ENCODE measurements at places on chromosomes 3 and 15. TPM values are rescaled to one million over a fixed set of nuclear protein-coding genes. Genes with fewer than 3 reads are reported as not detected.

DNA sequence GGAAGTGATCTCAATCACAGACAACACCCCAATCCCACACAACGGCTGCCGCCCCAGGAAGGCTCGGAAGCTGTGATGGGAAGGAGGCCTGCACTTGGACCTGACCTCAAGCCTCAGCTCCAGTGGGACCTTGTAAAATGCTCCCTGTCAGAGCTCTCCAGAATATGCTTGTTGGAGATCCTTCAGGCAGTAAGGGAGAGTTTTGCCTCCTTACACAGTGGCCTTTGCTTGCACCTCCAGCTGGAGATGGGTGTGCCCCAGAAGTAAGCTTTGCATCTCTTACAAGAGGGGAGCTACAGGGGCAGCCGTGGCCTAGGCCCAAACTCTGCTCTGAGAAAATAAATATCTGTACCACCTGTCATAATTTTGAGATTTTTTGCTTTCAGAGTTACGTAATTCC lies 10.4 kb downstream of the MRPS11 start:
- DNase-seq: no peak

DNA sequence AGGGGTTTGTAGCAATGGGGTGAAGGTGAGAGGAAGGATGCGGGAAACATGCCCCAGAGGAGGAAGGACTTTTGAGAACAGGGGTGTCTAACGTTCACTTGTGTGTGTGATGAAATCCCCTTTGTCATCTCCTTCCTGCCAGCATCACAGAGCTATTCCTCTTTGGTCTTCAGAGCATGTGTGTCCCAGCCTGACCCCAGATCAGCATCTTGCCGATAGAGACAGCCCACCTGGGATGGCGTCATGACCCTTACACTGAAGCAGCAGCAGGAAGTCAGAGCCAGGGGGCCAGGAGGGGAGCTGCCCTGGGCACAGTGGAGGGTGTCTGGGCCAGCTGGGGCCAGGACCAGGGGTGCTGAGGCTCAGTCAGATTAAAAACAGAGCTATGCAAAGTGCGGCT lies 29.9 kb upstream of the GRIP2 start:
- no peak for DNase-seq

- DNase-seq: no peak
Observed at GRCh38 chr3:197088370-197088769, 58.8 kb upstream of the MELTF start.

GRCh38 chr3:150390087-150390486 lies 18.0 kb upstream of the TSC22D2 start:
- DNase-seq: no peak

DNA sequence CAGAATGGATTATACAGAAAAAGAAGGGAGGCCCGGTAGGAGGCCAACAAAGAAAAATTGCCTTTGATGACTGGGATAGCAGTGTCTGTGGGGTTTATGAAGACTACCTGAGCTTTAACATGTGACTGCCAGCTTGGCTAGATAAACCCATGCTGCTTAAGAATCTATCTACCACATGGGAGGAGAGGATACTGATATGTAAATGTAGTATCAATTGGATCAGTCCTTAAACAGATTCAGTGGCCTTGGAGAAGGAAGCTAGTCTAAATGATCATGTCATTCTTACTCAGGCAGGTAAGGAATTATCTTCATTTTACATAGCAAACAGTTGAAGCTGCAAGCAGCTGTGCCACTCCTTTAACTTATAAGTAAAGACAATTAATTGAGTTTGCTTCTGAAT lies 50.0 kb upstream of the SYNPR start:
- no peak for DNase-seq

DNA sequence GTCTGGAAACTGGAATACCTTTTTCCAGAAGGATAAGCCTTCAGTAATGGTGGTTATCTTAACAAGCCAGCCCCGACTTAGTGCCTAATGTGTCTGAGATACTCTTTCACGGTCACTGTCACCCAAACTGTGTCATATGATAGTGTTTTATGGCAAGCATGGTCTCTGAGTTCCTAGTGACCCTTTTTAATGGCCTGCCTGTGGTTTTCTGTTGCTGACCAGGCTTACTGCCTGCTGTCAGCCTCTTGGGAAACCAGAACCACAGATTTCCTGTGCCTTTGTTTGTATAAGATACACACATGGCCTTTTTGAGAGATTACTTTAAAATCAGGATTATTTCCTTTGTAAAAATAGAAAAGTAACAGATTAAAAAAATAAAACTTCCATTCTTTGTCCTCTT lies 22.4 kb downstream of the HPS3 start:
- DNase-seq: peak; percentile 89

GRCh38 chr15:59835776-59836175 lies 146.7 kb upstream of the BNIP2 start:
- no peak for DNase-seq

DNA sequence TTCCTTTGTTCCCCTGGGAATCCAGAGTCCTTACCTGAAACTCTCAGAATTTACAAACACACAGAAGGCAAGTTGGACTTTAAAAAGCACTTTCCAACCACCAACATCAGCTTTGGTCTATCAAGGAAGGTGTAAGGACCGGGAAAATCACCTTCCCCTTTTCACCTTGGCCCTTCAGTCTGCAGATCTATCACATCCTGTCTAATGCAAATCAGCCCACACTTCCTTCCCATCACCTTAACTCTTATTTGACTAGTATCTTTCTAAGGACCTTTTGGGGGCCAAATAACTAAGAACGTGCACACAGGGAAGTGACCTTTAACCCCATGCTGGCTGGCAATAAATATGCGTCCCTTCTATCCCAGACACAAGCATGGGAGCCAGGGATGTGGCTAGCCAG lies 320.6 kb downstream of the ARRDC4 start:
- DNase-seq: no peak

DNA sequence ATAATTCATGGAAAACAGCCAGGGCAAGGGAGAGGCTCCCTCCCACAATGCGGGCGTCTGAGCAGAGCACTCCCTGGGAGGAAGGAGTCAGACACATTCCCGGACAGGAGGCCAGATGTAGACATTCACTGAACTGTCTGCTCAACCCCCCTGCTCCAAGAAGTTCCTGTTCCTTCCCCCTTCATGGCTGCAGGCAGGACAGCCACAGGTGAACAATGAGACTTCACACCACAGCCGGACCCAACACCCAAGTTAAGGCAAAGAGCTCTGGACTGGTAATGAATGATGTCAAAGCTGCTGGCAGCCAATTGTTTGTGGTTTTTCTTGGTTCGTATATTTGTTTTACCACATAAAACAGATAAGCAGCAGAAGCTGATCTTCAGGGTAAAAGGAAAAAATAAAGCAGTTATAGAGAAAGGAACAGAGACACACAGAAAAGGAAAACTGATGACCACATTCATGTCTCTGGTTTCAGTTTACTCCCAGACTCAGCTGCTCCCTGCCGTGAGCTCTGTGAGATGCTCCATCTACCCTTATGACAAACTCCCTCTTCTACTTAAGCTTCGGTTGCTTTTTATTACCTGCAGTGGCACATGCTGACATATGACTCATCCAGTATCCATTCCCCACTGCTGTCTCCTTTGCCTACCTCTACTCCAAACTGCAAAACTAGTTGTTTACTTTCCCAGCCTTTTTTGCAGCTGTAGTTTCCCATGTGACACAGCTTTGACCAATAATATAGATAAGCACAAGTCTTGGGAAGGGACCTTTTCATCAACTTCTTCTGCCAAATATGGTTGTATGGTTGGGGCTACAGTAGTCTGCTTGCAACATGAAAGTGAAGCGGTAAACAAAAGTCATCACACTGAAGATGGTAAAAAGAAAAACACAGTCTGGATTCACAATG lies 33.1 kb downstream of the DZIP1L start:
- peak; percentile 98 for DNase-seq

DNA sequence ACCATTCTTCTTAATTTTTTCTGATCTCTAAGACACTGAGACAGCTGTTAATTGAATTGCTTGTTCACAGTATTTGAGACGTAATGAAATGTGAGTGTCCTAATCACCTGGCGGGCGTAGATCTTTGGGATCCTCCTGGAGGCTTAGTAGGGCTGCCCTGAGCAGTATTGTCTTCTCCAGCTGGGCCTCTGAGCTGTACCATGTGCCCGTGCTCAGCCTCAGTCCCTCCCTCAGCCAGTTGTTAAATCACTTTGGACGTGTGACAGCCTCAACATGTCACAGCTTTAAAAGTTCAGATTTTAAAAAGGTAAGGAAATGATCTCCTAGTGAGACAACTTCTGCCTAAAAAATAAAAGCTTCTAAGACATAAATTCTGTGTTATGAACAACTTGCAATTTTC lies 35.5 kb downstream of the IGF1R start:
- DNase-seq: no peak

GRCh38 chr3:184737641-184738505 lies 26.0 kb upstream of the MAGEF1 start:
- peak; percentile 86 for DNase-seq

DNA sequence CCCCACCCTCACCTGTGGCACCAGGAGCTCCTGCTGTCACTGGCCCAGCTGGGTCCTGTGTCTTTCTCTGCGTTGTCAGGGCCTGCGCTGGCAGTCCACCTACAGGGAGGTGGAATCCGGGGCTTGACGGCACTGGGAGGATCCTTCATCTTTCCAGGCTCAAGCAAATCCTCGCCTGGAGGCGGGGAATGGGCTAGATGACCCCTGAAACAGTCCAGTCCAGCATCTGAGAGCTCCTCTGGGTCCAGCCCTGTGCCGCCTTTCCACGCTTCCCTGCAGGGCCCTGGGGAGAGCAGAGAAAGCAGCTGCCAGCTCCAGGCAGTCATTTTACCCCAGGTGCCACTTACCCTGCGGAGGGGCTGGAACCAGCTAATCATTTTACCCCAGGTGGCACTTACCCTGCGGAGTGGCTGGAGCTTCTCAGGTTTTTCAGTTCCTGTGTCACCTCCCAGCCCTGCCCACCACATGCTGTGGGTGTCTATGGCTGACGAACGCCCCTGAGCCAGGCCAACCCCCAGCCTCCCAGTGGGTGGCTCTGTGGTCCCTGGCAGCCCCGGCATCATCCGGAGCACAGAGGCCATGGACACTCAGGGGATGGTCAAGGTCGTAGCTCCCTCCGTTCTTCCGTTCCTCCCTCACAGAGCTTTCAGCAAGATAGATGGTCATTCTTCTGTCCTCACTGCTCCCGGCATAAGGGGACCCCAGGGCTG lies 17.9 kb upstream of the ADIPOQ start:
- no peak for DNase-seq

- DNase-seq: no peak
Observed at GRCh38 chr3:126685493-126685892, 18.5 kb upstream of the CHCHD6 start.

DNA sequence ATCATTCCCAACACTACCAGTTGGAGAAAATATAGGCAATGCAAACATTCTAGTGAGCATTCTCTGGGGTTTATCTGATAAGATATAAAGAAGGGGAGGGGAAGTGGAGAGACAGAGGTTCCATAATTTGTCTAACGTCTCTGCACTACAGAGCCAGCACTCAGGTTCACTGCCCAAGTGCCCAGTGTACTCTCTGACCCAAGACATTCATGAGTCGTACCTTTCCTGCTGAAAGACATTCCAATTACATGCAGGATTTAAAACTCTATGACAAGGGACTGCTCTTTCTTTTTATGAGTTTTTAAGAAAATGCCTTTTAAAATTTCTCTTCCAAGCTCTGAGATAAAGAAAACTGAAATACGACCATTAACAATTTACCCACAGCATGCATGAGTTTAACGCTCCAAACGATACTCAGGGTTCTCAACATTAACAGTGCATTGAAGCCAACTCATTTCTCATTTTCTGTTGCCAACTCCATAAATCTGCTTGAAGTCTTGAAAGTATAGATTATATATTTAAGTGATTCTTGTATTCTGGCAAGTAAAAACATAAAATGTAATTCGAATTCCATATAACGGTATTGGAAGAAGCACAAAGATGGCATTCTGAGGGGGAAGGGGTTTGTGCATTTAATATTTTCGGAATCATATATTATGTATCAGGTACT lies 193.4 kb downstream of the SUCLG2 start:
- DNase-seq: peak; percentile 12

GRCh38 chr15:31296219-31296645 lies 30.4 kb upstream of the KLF13 start:
- DNase-seq: no peak

- DNase-seq: no peak
Observed at GRCh38 chr3:89227218-89227617, 119.8 kb downstream of the EPHA3 start.

- peak; percentile 97 for DNase-seq
Observed at GRCh38 chr15:43249699-43250203, 17.0 kb downstream of the TGM5 start.

DNA sequence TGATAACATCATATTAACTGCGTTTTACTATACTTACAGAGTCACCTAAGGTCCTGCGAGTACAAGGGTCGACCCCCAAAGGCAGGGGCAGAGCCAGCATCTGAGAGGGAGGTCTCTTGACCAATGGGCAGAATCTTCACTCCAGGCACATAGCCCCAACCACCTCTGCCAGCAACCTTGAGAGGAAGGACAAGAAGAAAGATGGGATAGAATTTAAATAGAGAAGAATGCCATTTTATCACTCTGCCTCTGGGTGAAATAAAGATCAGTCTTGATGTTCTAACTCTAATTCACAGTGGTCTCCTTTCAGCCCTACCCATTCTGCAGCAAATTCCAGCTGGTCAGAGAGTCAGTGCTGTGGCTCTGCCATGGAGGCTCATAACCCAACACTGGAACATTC lies 26.5 kb downstream of the KNG1 start:
- DNase-seq: no peak

- DNase-seq: no peak
Observed at GRCh38 chr3:113261626-113262303, 50.4 kb downstream of the BOC start.

- peak; percentile 23 for DNase-seq
Observed at GRCh38 chr15:89777073-89777751, 1.1 kb downstream of the MESP2 start.

NRG4 gene
- not detected for total RNA-seq

ZMYND10 gene
- total RNA-seq: 3.2 TPM

ZNF197 gene
- total RNA-seq: 6.8 TPM

SEMA7A gene
- 21.4 TPM for total RNA-seq

COX5A gene
- total RNA-seq: 144 TPM

CLPX gene
- 27.7 TPM for total RNA-seq

MYO9A gene
- total RNA-seq: 15.0 TPM

GCSAM gene
- total RNA-seq: not detected

GOLGA6A gene
- total RNA-seq: not detected
